ENCODE measurements at places on chromosomes 5 and 9.

- H3K36me3 ChIP-seq: no peaks in the 10 kb centered on the region
- H3K4me3 ChIP-seq: no peak overlapping the region
- DNase-seq: peak; percentile 79
- no peaks in the 10 kb centered on the region for H3K4me1 ChIP-seq
- no peak overlapping the region for H3K27ac ChIP-seq
These were observed 225.2 kb downstream of the ROR2 start for GRCh38 chr9:91724609-91725505.

GRCh38 chr5:124512236-124512635 is 234.2 kb downstream of the ZNF608 start:
- H3K27me3 ChIP-seq: no peaks in the 10 kb centered on the region
- H3K36me3 ChIP-seq: no peaks in the 10 kb centered on the region
- H3K27ac ChIP-seq: no peak overlapping the region
- H3K4me3 ChIP-seq: no peak overlapping the region
- no peak for DNase-seq

- H3K4me1 ChIP-seq: peaks cover 18% of the 10 kb centered on the region
- H3K36me3 ChIP-seq: no peaks in the 10 kb centered on the region
- H3K27me3 ChIP-seq: no peaks in the 10 kb centered on the region
These were observed 85.4 kb upstream of the PLPP1 start for GRCh38 chr5:55620009-55620765.

GRCh38 chr9:120619751-120620655 is 40.0 kb upstream of the CDK5RAP2 start:
- peaks cover 21% of the 10 kb centered on the region for H3K36me3 ChIP-seq
- peak overlapping the region; percentile 9 for H3K27ac ChIP-seq
- no peak overlapping the region for H3K4me3 ChIP-seq
- no peaks in the 10 kb centered on the region for H3K27me3 ChIP-seq
- no peak for DNase-seq

DNA sequence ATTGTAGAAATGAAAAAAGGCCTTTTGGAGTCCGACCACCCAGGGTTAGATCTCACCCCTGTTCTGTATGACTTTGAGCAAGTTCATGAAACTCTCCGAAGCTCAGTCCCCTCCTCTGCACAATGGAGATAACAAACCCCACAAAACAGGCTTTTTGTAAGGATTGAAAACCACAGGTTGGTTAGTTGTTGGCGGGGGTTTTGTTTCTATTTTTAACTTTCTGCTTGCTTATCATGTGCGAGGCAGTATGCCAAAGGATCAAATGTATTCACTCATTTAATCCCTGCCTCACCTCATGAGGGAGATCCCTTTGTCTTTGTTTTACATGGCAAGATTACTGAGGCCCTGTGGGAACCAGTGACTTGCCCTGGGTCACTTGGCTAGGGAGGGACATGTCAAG is 539.1 kb downstream of the CDK5RAP2 start:
- no peak overlapping the region for H3K27ac ChIP-seq
- no peak for DNase-seq
- H3K4me1 ChIP-seq: no peaks in the 10 kb centered on the region
- H3K27me3 ChIP-seq: no peaks in the 10 kb centered on the region
- no peaks in the 10 kb centered on the region for H3K36me3 ChIP-seq

GRCh38 chr9:132004323-132004722 is 75.3 kb downstream of the MED27 start:
- H3K27me3 ChIP-seq: no peaks in the 10 kb centered on the region
- DNase-seq: peak; percentile 15
- H3K4me1 ChIP-seq: peaks cover 4% of the 10 kb centered on the region
- no peak overlapping the region for H3K4me3 ChIP-seq

DNA sequence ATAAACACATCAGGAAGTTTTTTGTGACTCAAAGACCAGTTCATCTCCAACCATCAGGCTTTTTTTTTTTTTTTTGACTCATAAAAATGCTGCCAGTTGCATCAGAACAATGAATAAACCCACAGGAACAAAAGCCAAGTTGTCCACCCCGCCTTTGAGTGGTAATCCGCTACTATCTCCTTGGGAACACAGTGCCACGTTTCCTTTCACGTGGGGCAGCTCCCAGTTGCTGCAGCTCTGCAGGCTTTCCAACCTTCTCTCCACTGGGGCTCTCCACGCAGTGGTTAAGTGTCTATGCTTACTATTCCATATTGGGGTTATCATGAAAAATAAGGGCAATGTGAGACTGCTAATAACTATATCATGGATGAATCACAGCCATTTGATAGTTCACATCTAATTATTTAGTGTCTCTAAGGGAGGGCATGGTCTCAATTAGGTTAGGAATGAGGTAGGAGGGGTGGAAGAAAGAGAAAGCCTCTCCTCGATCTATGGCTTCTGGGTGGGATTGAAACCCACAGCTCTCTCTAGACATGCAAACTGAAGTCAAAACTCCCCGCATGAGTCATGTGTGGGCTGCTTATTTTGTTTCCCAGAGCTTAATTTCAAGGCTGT is 55.8 kb upstream of the ACTBL2 start:
- H3K4me1 ChIP-seq: no peaks in the 10 kb centered on the region
- DNase-seq: no peak
- no peak overlapping the region for H3K4me3 ChIP-seq
- H3K27me3 ChIP-seq: no peaks in the 10 kb centered on the region

DNA sequence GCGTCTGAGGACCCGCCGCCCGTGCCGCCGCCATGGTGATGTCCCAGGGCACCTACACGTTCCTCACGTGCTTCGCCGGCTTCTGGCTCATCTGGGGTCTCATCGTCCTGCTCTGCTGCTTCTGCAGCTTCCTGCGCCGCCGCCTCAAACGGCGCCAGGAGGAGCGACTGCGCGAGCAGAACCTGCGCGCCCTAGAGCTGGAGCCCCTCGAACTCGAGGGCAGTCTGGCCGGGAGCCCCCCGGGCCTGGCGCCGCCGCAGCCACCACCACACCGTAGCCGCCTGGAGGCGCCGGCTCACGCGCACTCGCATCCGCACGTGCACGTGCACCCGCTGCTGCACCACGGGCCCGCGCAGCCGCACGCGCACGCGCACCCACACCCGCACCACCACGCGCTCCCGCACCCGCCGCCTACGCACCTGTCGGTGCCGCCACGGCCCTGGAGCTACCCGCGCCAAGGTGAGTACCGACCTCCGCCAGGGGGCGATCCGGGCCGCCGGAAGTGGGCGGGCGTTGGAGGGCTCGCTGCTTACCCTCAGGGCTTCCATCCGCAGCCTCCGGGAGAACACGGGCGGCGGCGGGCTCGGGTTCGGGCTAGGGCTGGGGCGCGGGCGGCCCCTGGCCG is 8.5 kb downstream of the PRR7 start:
- peaks cover 40% of the 10 kb centered on the region for H3K4me1 ChIP-seq
- H3K4me3 ChIP-seq: peak overlapping the region; percentile 65
- peak overlapping the region; percentile 69 for H3K27ac ChIP-seq
- H3K36me3 ChIP-seq: no peaks in the 10 kb centered on the region
- peak; percentile 85 for DNase-seq

DNA sequence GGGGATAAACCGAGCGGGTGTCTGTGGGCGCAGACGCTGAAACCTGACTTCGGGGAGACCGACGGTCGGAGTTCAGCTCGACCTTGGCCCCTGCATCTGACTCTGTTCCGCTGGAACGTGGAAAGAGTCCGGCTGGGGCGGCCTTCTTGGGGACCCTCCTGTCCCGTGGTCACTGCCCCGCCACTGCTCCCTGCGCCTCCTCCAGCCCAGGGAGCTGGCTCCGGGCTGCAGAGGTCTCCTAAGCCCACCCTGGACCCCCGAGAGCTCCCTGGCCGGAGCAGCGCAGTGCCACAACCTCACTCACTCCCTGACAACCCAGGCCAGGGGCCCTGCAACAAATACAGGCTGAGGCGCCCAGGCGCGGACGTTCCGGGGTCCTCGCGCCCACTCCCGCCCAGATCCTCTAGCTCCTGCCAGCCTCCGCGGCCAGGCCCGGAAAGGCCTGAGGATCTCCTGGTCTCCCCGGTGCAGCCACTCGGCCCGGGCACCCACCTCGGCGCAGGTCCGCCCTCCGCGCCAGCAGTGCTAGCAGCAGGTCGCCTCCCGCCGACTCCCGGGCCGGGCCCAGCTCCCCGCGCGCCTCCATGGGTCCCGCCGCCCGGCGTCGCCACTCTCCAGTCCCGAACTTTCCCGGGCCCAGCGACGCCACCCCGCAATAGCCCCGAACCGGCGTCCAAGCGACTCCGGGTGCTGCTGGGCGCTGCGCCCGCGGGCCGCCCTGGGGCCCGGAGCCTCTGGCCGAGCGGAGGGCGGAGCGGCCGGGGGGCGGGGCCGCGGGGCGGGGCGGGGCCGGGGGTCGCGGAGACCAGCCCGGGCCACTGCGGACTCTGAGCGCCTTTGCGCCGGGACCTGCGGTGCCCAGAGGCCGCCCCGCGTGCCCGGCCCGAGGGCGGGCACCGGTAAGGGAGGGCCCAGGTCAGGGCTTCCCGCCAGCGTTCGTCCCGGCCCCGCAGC is 2.2 kb downstream of the LHX3 start:
- H3K27ac ChIP-seq: no peak overlapping the region
- DNase-seq: peak; percentile 76
- no peaks in the 10 kb centered on the region for H3K4me1 ChIP-seq

GRCh38 chr9:123099548-123099947 is 66.1 kb downstream of the GPR21 start:
- H3K27ac ChIP-seq: no peak overlapping the region
- no peaks in the 10 kb centered on the region for H3K27me3 ChIP-seq
- H3K4me3 ChIP-seq: no peak overlapping the region
- peaks cover 31% of the 10 kb centered on the region for H3K36me3 ChIP-seq

- no peak for DNase-seq
- H3K27ac ChIP-seq: peak overlapping the region; percentile 9
- no peaks in the 10 kb centered on the region for H3K27me3 ChIP-seq
- peaks cover 59% of the 10 kb centered on the region for H3K4me1 ChIP-seq
- H3K36me3 ChIP-seq: peaks cover 50% of the 10 kb centered on the region
- no peak overlapping the region for H3K4me3 ChIP-seq
These were observed 23.4 kb downstream of the LCP2 start for GRCh38 chr5:170273968-170274710.

DNA sequence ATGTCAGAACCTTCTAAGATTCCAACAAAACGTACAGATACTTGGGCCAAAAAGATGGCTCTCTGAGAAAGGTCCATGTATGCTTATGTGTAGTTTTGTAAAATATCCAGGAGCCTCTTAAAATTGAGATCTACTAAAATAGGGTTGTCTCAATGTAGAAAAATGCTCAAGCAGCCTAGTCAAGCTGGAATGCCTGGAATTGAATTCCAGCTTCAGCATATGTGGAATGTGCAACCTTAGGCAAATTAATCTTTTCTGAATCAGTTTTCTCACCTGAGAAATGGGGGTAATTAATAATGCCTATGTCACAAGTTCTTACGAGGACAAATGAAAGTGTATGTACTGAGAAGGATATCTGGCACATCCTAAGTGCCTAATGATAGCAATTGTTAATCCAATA is 662.4 kb downstream of the DTWD2 start:
- no peak overlapping the region for H3K27ac ChIP-seq
- no peaks in the 10 kb centered on the region for H3K4me1 ChIP-seq
- no peak overlapping the region for H3K4me3 ChIP-seq
- DNase-seq: no peak
- no peaks in the 10 kb centered on the region for H3K27me3 ChIP-seq
- H3K36me3 ChIP-seq: no peaks in the 10 kb centered on the region

DNA sequence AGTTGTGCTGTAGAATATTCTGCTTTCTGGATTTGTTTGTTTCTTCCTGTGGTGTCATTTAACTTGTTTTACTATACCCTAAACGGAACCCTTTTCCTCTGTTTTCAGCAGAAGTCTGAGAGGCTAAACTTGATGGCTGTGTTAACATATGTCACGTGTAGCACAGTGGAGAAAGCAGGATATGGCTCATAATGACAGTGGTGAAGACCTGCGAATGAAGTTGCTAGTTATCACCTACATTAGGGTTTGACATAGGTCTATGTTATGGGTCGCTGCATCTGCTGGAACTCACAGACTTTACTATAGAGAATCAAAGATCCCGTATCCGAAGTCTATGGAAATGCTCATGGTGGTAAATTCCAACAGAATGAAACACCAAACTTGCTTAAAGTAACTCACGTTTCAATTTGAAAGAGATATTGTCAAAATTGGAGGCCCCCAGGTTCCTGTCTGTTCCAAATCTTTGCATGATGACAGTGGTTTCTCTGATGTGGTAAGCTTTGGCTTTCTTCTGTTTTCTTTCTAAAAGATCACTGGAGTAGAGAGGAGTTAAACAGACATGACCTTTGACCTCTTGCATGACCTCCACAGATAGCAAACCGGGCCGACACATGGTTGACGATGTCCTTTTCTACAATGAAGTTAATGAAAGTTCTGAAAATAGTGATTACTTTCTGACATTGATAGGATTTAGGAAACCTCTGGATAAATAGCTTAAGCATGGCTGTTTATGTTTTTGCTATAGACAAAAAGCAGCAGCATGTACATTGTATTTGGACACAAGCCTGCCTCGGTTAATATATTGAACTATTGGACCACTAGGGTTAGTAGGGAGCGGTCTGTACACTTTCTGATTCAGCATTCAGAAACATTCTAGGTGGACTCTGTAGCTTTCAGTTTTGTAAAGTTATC is 3.1 kb upstream of the CATSPER3 start:
- H3K27me3 ChIP-seq: no peaks in the 10 kb centered on the region
- no peak overlapping the region for H3K27ac ChIP-seq
- H3K4me3 ChIP-seq: no peak overlapping the region
- H3K36me3 ChIP-seq: peaks cover 27% of the 10 kb centered on the region
- DNase-seq: no peak
- H3K4me1 ChIP-seq: no peaks in the 10 kb centered on the region
